Caki2 (cell line): ENCODE measurements at places on chromosomes 4 and X.

DNA sequence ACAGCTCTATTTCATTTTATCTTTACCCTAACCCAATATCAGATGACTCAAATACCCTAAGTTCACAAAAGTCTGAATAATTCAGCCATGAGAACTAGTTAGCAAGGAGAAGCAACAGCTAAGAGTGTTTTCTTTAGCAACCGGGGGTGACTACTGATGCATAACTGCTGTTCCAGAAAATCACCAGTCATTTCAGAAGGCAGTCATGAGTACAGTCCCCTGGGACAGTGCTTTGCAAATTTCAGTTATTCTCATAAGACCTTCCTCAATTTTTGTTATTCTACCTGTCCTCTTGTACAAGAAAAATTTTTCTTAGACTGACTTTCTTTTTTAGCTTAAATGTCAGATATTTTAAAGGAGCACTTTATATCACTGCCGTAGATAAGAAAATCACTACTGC is 16.4 kb downstream of the BANK1 start:
- DNase-seq = peak; percentile 68

- DNase-seq = peak; percentile 74
Measured at GRCh38 chr4:169345316-169345721, 74.6 kb upstream of the SH3RF1 start.

DNA sequence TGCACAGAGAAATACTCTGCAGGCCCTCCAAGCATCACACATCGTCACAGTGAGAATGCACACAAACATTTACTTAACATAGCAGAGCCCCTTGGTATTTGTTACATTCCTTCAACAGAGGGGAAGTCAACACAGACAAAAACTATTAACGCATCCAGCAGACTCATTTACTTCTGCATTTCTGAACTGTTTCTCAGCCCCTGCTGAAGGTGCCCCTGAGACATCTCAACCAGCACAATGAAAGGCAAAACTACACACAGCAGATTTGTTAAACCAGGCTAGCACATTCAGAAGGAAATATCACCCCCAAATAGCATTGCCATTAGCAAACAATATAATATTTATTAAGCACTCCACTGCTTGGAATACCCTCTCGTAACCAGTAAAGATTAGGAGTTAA is 367.0 kb downstream of the RAB28 start:
- DNase-seq = no peak

GRCh38 chrX:55206162-55206941 is 13.8 kb upstream of the PAGE5 start:
- DNase-seq = no peak

- DNase-seq = peak; percentile 73
Measured at GRCh38 chrX:46710425-46710824, 48.5 kb downstream of the SLC9A7 start.

- DNase-seq = no peak
Measured at GRCh38 chrX:66000628-66001272, 39.1 kb downstream of the VSIG4 start.
